ENCODE measurements at places on chromosomes 1 and 21. TPM values are rescaled to one million over a fixed set of nuclear protein-coding genes. Genes with fewer than 3 reads are reported as not detected.

Gene GPR25
- total RNA-seq, result not detected

Gene AMY1C
- total RNA-seq, result not detected

Gene GMEB1
- 5.6 TPM for total RNA-seq

Gene TRIM46
- 1.8 TPM for total RNA-seq

Gene FCRL2
- total RNA-seq, result not detected

Gene RHOC
- 367 TPM for total RNA-seq

Gene LYPLA2
- total RNA-seq, result 62.0 TPM

Gene CRYBG2
- 0.90 TPM for total RNA-seq

Gene MTARC1
- 8.2 TPM for total RNA-seq

Gene FMO2
- not detected for total RNA-seq

Gene TBX19
- total RNA-seq, result 0.78 TPM

Gene KCND3
- total RNA-seq, result not detected

Gene F3
- 3.4 TPM for total RNA-seq

Gene OSCP1
- 6.1 TPM for total RNA-seq

Gene KIAA0319L
- total RNA-seq, result 13.7 TPM

Gene ECM1
- 1.8 TPM for total RNA-seq

Gene FCMR
- 4.8 TPM for total RNA-seq

Gene SLFNL1
- not detected for total RNA-seq

Gene RAB29
- total RNA-seq, result 10.6 TPM

Gene PTGFR
- not detected for total RNA-seq

Gene SYCP1
- total RNA-seq, result not detected

Gene ADAMTSL4
- total RNA-seq, result 4.8 TPM

Gene PTGER3
- total RNA-seq, result not detected

Gene F11R
- total RNA-seq, result 45.7 TPM

Gene CFHR3
- 0.32 TPM for total RNA-seq

Gene LHX8
- 1.2 TPM for total RNA-seq

Gene RASSF5
- total RNA-seq, result 0.95 TPM

Gene OR10Z1
- total RNA-seq, result not detected

Gene LORICRIN
- not detected for total RNA-seq

Gene SLC5A9
- total RNA-seq, result not detected

Gene GJA9
- not detected for total RNA-seq

Gene RRP1
- 38.7 TPM for total RNA-seq

Gene KCNH1
- 2.7 TPM for total RNA-seq

Gene RNU1-4
- not detected for total RNA-seq

Gene SPATA1
- total RNA-seq, result 0.75 TPM

Gene OR6K3
- total RNA-seq, result not detected

Gene GJB3
- 9.5 TPM for total RNA-seq

Gene RSRP1
- 25.4 TPM for total RNA-seq

Gene INAVA
- total RNA-seq, result 43.1 TPM

Gene VCAM1
- not detected for total RNA-seq

Gene PTPN7
- total RNA-seq, result not detected

Gene TNNT2
- total RNA-seq, result not detected

Gene CRB1
- total RNA-seq, result not detected

Gene CXADR
- 12.1 TPM for total RNA-seq

Gene SLAMF8
- total RNA-seq, result not detected

Gene OVAAL
- not detected for total RNA-seq

Gene NUP210L
- not detected for total RNA-seq

Gene CIART
- 0.95 TPM for total RNA-seq

Gene SELP
- total RNA-seq, result not detected

Gene OR10J1
- not detected for total RNA-seq

Gene PHTF1
- 12.0 TPM for total RNA-seq

Gene TNFRSF8
- total RNA-seq, result not detected

Gene ZNF670
- 3.1 TPM for total RNA-seq

Gene MECR
- total RNA-seq, result 21.6 TPM

Gene OR2AK2
- not detected for total RNA-seq

Gene KIF14
- total RNA-seq, result 10.9 TPM

Gene C1orf141
- not detected for total RNA-seq

Data from A549 treated with ZK216348 at 1 μM for 4 hours (cell line).